WTC11 (cell line): ENCODE measurements at places on chromosomes 1 and 21. TPM values are rescaled to one million over a fixed set of nuclear protein-coding genes. Genes with fewer than 3 reads are reported as not detected.

- peak; percentile 27 for DNase-seq
Measured at GRCh38 chr1:14366091-14367018, 232.1 kb upstream of the KAZN start.

- no peak for DNase-seq
Measured at GRCh38 chr1:3721955-3722465, 30.2 kb upstream of the CCDC27 start.

The OR2L3 gene
- not detected in 3 replicates for total RNA-seq

The COL16A1 gene
- 8.8 to 11.0 TPM (median 9.6 TPM) in 3 replicates for total RNA-seq

DNA sequence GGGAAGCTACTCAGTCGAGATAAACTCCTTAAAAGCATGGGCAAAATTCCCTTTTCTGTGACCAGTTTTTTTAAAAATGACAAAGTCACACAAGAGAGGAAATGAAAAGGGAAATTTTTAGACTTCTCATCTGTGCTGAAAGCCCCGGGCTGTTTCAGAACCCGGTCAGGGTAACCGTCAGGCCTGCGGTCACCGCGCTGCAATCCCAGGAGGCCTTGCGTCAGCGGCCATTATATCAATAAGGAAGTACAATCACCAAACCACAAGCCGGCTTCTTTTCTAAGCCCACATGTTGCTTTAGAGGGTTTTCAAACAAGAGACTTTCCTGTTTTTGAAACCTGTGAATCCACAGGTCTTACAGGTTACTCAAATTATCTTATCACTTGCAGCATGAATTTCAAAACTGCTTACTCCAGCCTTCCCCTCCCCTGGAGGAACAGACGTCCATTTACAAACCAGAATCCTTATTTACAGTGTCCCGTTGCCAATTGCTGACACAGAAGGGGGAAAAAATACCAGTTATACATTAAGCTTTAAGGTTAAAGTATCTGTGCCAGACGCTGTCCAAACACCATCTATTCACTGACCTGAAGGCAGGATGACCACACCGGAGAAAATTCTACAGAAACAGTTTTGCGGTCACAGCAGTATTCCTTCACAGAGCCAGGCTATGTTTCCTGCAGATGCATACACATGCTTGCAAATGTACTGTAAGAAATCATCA is 165.3 kb downstream of the TOMM20 start:
- no peak for DNase-seq
